Osteoblast (primary cell): ENCODE measurements at places on chromosomes 2 and 18.

DNA sequence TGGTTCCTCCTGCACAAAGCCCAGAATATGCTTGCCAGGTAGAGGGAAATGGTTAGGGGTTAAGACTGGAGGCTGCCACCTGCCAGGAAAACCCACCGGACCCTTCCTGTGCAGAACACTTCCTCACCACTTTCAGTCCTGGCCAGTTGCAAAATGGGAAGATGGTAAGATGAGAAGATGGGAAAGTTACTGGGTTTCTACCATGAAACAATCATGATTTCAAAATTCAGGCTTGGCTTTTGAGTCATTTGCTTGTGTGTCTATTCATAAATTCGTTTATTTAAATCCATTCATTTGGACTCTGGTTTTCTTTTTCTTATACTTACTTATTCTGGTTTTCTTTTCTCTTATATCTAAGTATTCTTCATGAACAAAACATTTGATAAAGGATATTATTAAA is 7.2 kb downstream of the BMP10 start:
- DNase-seq: no peak

- DNase-seq: no peak
Observed at GRCh38 chr2:233311241-233311926, 3.8 kb downstream of the SAG start.

DNA sequence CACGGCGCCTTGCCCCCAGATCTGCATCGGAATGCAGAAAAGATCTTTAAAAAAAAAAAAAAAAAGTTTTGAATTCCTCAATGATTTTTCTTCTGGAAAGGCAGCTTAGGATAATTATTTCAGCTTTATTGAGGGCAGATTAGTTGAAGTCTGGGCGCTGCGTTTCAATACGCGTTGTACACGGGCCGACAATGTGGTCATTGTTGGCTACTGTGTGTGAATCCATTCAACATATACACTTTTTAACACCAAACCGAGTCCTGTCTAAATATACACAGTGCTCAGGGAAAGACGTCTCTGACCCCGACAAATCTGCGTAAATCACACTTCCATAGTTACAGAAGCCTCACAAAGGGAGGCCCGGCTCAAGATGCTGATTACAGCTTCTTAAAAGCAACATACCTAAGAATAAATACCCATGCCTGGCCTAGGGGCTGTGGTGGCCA is 1.4 kb upstream of the SIX3 start:
- peak; percentile 46 for DNase-seq

GRCh38 chr2:173934895-173935294 is 30.3 kb downstream of the SP3 start:
- DNase-seq: no peak

- DNase-seq: no peak
Observed at GRCh38 chr2:114005110-114005783, 115.4 kb downstream of the ACTR3 start.

DNA sequence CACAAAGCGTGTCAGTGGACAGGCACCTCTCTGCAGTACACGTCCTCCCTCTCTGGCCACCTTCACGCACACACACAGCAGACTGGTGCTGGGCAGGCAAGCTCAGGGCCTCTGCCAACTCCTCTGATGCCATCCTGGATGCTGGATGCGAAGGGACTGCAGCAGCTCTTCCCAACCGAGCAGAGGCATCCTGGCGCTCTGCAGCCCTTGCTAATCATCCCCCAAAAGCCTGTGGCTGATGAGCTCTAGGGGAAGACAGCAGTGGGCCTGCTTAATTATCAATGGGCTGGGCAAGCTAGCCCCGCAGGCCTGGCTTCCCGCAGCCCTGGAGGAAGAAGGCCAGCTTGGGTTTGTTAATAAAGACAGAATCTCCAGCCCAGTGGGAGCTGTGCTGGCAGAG is 71.3 kb upstream of the TEX51 start:
- no peak for DNase-seq

- no peak for DNase-seq
Observed at GRCh38 chr2:106292627-106293026, 98.5 kb upstream of the UXS1 start.

DNA sequence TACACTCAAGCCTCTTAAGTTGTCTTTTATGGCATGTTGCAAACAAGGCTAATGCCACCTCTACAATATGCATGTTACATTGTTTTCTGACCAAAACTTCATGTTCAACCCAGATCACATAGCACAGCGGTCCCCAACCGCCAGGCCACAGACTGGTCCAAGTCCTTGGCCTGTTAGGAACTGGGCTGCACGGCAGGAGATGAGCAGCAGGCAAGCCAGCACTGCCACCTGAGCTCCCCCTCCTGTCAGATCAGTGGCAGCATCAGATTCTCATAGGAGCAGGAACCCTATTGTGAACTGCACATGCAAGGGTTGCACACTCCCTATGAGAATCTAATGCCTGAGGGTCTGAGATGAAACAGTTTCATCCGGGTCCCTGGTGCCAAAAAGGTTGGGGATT is 324.8 kb upstream of the CHAC2 start:
- no peak for DNase-seq

DNA sequence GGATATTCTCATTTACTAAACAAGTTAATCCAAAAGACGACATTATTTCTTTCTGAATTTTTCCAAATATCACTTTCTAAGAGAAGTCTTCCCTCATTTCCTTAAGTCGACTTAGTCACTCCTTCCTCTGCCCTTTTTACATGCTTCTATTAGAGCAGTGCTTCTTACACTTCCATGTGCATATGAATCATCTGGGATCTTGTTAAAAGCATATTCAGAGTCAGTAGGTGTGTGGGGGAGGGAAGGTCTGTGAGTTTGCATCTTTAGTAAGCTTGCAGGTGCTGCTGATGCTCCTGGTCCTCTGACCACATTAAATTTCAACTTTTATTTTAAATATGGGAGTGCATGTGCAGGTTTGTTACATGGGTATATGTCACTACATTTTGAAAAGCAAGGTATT is 582.6 kb downstream of the NRXN1 start:
- DNase-seq: no peak

DNA sequence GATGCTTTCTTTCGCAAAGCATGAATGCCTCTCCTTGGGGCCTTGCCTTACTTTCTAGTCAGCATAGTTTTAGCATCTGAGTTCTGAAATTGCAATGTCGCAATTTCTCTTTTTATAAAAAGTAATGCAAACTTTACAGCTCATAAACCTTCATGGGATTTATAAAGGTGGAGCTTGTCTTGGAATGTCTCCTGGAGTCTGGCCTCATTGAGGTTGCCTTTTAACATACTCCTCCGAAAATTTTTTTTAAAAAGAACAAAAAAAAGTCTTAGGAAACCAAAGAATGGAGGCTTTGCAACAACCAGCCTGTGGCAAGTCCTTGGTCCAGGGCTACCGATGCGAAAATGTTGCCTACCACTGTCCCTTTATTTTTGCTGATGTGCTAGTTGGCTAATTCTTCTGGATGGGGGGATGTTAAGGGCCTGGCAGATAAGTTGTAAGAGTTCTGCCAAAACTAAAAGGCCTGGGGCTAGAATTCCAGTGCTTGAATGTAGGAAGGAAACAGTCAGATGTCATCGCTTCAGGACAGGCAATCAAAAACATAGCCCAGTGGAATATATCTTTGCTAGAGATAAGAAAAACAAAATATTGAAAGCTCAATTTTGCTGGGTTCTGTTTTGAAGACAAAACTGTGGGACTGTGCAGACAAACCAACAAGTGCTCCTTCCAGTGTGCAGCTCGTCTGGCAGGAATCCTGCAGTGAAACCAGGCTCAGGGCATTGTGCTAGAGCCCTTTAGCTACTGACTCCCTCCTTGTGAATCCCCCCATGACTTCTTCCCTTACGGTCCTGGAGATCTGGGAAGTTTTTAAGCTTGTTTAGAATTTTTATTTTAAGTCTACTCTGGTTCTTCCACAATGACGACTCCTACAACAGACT is 213.0 kb downstream of the PIEZO2 start:
- no peak for DNase-seq

DNA sequence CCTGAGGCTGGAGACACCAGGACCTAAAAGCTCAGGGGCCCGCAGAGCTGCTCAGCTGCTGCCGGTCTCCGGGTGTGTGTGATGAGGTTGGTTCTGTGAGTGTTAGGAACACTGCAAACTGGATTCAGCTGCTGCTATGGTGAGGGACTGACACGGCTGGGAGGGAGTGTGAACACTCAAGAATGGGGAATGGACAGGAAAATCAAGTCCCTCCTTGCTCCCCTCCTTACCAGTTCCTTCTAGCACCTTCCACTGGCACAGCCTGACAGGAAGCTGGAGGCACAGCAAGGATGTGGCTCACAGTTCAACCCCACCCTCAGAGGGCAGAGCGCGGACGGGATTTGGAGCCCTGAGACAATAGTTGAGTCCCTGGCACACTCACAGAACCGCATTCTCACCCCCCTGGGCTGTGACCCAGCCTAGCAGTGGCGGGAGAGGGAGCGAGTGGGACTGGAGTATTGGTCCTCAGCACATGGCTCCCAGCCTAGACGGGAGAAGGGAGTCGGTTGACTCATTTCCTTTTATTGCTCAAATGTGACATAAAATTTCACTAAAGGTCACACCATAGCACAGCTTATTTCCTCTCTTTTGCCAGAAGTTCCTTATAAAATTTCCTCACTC is 42.5 kb downstream of the LRRC30 start:
- peak; percentile 90 for DNase-seq

DNA sequence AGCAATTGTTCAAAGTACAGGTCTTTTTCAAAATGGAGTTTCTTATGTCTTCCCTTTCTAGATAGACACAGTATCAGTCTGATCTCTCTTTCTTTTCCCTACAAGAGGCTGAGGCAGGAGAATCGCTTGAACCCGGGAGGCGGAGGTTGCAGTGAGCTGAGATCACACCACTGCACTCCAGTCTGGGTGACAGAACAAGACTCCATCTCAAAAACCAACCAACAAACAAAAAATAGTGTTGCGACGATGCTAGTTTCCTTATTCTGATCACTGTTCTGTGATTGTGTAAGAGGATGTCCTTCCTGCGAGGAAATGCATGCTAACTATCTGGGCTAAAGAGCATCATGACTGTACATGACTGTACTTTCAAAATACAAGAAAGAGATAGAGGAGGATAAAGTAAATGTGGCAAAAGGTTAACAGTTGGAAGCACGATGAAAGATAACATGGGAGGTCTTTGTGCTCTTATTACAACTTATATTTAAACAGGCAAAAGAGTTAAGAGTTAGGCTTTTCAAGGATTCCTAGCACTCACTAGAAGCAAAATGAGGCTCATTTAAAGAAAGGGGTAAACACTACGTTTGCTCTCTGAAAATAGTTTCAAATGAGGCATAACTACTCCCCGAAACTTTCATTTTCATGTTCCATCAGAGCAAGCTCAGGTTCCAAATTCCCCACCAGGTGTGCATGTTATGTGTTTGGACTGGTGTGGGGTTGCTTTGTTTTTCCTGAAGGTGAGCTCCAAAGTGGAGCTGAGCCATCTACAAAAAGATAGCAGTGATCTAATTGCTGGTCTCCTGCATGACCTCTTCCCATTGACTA is 23.8 kb downstream of the SOWAHC start:
- DNase-seq: no peak

DNA sequence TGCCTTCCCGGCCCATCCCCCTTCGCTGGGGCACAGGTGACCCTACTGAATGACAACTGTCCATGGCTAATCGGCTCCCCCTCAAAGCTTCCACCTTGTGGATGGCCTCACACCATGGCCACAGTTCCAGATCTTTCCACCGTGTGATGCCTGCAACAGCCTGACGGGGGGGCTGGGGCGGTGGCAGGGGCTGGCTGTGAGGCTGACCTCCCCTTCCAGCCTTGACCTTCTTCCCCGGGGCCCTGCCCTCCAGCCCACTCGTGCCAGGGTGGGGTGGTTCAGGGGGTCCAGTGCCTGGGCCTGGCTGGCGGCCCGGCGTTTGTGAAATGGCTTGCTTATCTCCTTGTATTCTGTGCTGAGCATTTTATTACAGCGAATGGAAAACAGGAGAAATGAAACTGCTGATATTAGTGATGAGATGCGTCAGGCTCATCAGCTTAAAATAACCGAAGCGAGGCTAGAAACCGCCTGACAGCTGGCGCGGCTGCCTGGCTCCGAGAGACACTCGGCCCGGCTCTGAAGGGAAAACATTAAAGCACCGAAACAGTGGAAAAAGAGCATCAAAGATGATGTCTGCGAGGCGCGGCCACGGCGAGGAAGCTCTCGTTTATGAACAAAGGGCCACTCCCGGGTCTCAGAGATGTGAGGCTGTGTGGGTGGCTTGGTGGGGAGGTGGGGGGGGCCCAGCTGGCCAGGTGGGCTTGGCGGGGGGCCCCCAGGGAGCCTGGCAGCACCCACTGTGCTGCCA is 916 bp upstream of the PDCD1 start:
- DNase-seq: peak; percentile 93

- no peak for DNase-seq
Observed at GRCh38 chr2:159214325-159214865, 72.1 kb downstream of the WDSUB1 start.

GRCh38 chr2:191234376-191234775 is 10.8 kb upstream of the MYO1B start:
- DNase-seq: no peak

DNA sequence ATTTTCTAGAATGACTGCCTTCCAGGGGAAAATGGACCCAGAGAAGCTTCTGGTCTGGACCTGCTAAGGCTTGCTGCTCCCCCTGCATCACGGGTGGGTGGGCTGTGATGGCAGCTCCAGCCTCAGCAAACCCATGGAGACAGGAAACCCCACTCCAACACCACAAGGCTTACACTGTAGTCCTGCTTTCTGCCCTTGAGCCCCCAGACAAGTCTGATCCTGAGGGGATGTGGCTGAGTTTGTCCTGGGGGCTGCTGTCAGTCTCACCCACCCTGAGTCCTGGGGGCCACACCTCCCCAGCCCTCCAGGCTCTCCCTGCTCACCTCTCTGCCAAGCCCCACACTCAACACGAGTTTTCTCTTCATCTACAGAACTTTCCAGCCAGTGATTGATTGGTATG is 279.4 kb downstream of the EIPR1 start:
- DNase-seq: no peak

- DNase-seq: no peak
Observed at GRCh38 chr18:35466815-35467623, 30.7 kb downstream of the INO80C start.

DNA sequence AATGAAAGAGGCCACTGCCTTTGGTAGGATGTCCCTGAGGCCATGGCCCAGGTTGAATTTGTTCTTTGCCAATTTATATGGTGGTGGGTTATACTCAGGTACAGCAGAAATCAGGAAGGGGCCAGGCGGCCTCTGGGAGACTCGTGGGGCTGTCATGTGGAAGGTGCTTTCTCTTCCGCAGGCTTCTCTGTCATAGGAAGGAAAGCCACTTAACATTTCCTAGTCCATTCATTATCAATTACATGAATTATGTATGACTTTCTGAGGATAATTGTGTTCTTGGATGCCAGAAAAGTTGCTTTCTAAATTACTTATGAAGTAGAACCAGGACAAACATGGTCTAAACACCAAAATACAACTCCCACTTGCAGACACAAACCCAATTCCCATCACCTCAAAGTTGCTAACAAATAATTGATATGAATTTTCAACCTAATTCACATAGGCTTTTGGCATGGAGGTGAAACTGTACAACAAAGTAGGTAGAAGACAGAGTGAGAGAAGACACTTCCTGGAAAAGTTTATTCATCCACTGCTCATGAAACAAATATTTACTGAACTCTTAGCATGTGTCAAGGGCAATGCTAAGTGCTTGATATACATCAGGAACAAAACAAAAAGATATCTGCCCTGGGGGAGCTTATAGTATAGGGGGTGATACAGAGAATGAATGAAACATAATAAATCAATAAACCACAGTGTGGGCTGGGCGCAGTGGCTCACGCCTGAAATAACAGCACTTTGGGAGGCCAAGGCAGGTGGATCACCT is 50.5 kb upstream of the CHMP1B start:
- no peak for DNase-seq
